ENCODE measurements at places on chromosomes 4 and X. TPM values are rescaled to one million over a fixed set of nuclear protein-coding genes. Genes with fewer than 3 reads are reported as not detected.

DNA sequence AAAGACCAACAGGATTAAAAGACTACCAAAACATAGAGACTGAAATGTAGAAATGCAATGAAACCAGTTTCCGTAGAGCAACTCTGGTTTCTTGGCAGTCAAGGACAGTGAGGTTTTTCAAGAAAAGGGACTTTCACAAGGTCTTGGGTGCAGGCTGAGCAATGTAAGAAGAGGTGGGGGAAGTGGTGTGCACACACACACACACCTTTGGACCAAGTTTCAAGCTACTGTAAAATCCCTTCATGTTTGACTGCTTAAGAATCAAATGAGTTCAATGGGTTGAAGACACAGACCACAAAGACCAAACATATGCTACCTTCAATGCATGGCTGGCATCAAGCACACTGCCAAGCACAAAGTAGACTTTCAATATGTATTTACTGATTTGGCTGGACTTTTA lies 17.8 kb upstream of the MCF2 start:
- DNase-seq: no peak
- H3K27ac ChIP-seq: no peak overlapping the region
- H3K27me3 ChIP-seq: no peaks in the 10 kb centered on the region
- no peak overlapping the region for H3K4me3 ChIP-seq
- no peaks in the 10 kb centered on the region for H3K36me3 ChIP-seq

DNA sequence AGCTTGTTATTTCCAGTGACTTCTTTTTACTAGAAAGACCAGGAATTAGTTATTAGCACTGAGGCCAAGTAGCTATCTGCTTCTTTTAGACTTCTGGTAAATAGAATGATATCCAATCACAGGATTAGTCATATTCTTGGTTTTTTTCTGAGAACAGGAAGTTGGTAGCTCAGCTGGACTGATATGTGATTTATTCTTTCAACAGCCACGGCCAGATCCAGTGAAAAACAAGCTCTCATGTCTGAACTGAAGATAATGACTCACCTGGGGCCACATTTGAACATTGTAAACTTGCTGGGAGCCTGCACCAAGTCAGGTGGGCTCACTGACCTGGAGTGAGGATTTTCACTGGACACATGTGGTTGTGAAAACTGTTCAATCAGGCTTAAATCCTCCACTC lies 48.6 kb downstream of the PDGFRA start:
- H3K27me3 ChIP-seq: no peaks in the 10 kb centered on the region
- DNase-seq: no peak
- no peak overlapping the region for H3K4me3 ChIP-seq
- peak overlapping the region; percentile 60 for H3K27ac ChIP-seq
- no peaks in the 10 kb centered on the region for H3K36me3 ChIP-seq
- H3K4me1 ChIP-seq: peaks cover 2% of the 10 kb centered on the region

- DNase-seq: no peak
- H3K27ac ChIP-seq: no peak overlapping the region
- H3K4me1 ChIP-seq: no peaks in the 10 kb centered on the region
- peaks cover 14% of the 10 kb centered on the region for H3K36me3 ChIP-seq
Measured at GRCh38 chr4:75662626-75663025, 10.6 kb downstream of the G3BP2 start.

GRCh38 chr4:55578341-55579010 lies 13.6 kb downstream of the PDCL2 start:
- no peaks in the 10 kb centered on the region for H3K27me3 ChIP-seq
- H3K36me3 ChIP-seq: no peaks in the 10 kb centered on the region
- no peak overlapping the region for H3K27ac ChIP-seq
- DNase-seq: no peak
- H3K4me1 ChIP-seq: no peaks in the 10 kb centered on the region

GRCh38 chrX:13008851-13009250 lies 33.9 kb downstream of the TMSB4X start:
- peaks cover 20% of the 10 kb centered on the region for H3K4me1 ChIP-seq
- no peak overlapping the region for H3K27ac ChIP-seq
- DNase-seq: no peak
- no peaks in the 10 kb centered on the region for H3K36me3 ChIP-seq
- no peak overlapping the region for H3K4me3 ChIP-seq

GRCh38 chr4:124265701-124266100 lies 446.8 kb downstream of the ANKRD50 start:
- no peak overlapping the region for H3K27ac ChIP-seq
- DNase-seq: no peak
- H3K4me3 ChIP-seq: no peak overlapping the region
- H3K36me3 ChIP-seq: no peaks in the 10 kb centered on the region
- no peaks in the 10 kb centered on the region for H3K4me1 ChIP-seq

- H3K27me3 ChIP-seq: no peaks in the 10 kb centered on the region
- H3K27ac ChIP-seq: no peak overlapping the region
- no peaks in the 10 kb centered on the region for H3K4me1 ChIP-seq
- DNase-seq: no peak
Measured at GRCh38 chr4:23483320-23483960, 406.4 kb downstream of the PPARGC1A start.

- no peak for DNase-seq
- no peak overlapping the region for H3K27ac ChIP-seq
- no peaks in the 10 kb centered on the region for H3K36me3 ChIP-seq
- no peak overlapping the region for H3K4me3 ChIP-seq
Measured at GRCh38 chrX:10352536-10352935, 195.8 kb downstream of the CLCN4 start.

- DNase-seq: no peak
- no peaks in the 10 kb centered on the region for H3K4me1 ChIP-seq
- H3K27me3 ChIP-seq: no peaks in the 10 kb centered on the region
- no peak overlapping the region for H3K4me3 ChIP-seq
Measured at GRCh38 chr4:137660211-137660610, 127.9 kb upstream of the PCDH18 start.

DNA sequence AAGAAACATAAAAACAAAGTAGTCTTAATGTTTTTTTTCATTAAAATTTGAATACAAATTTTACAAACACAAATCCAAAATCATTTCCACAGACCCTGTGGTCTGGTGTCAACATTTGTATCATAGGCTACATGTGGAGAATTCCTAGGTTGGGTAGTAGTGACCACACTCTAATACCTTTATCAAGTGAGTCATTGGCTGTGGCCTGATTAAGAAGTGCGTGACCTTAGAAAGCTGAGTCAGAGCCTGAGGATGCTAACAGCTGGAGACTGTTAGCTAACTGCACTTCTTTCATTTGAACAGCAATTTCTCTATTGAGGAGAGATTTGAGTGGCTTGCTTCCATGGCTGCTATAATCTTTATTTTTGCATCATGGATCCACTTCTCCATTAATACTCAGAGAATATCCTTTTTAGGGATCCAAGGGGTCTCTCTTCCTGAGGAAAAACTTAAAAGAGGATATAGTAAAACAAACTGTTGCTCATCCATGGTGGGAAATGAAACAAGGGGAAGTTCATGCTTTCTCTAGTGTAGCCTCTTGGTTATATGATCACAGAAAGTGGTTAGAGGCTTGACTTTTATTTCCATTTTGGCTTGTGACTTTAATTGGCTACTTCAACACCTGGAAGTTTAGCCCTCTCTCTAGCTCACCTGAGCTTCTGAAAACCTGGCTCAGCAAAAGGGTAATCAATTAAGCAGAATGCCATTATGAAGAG lies 335.8 kb downstream of the PABPC4L start:
- H3K27ac ChIP-seq: no peak overlapping the region
- H3K4me3 ChIP-seq: no peak overlapping the region
- no peak for DNase-seq
- no peaks in the 10 kb centered on the region for H3K27me3 ChIP-seq
- H3K36me3 ChIP-seq: no peaks in the 10 kb centered on the region

- no peaks in the 10 kb centered on the region for H3K27me3 ChIP-seq
- no peaks in the 10 kb centered on the region for H3K4me1 ChIP-seq
Measured at GRCh38 chrX:122703762-122704161, 480.3 kb upstream of the GRIA3 start.

DNA sequence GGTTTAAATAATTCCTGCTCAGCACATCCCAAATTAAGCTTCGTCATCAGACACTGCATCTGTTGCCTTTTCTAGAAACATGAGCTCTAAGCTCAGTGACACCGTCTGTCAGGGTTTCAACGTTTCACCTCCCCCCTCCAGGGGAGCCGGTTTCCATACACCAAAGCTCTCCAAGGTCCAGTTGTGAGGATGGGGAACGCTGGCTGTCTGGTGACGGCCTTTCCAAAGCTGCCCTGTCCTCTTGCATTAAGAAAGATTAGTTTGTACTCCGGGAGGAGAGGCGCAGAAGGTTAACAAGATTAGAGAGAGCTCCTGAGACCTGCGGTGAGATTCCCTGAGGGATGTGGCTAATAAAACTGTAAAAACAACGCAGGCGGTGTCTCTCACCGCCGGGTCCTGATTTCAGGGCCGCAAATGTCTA lies 43.2 kb downstream of the ASMT start:
- DNase-seq: no peak
- peak overlapping the region; percentile 37 for H3K4me3 ChIP-seq
- no peaks in the 10 kb centered on the region for H3K27me3 ChIP-seq
- peaks cover 14% of the 10 kb centered on the region for H3K4me1 ChIP-seq

DNA sequence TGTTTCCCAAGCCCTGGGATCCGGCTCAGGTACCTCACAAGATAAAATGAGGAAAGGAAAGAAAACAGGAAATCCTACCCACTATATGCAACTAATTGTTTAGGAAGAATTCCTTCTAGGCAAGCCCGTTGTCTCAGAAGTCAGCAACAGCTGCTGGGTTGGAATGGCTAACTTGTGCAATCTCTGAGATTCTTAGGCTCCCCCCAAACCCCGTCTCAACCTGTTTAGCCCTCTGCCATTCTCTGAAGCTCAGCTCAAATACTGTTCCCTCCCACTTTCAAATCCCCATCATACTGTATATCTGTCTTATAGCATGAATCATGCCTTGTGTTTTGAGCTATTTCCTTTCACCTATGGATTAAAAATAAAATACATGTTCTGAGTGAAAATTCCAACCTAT lies 28.9 kb downstream of the STARD8 start:
- DNase-seq: no peak
- H3K36me3 ChIP-seq: no peaks in the 10 kb centered on the region

GRCh38 chr4:22676063-22676462 lies 16.7 kb upstream of the GBA3 start:
- H3K27ac ChIP-seq: peak overlapping the region; percentile 46
- no peak for DNase-seq
- no peaks in the 10 kb centered on the region for H3K27me3 ChIP-seq

DNA sequence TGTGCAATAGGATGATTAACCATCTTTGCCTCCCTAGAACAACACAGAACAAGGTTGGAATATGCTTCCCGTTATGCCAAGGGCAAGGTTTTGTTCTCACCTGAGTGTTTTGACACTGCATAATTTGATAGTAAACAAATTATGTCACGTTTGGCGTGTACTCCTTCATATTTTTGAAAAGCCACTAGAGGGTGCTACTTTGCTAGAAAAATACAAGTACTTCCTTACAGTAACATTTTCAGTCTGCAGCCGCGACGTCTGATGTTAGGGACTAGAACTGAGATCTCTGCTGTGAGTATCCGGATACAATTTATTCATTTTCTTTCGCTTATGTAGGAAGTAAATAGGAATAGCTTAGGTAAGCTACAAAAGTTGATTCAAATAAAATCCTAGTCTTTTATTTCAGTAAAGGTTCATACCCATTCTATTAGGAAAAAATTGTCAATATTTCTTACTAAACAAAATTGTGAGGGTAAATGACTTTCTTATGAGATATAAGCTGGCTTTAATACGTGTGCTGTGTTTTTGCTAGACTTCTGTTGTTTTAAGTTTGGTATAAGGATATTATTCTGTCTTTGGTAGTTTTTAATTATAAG lies 181.1 kb upstream of the WDFY3 start:
- no peaks in the 10 kb centered on the region for H3K27me3 ChIP-seq
- DNase-seq: peak; percentile 23
- no peak overlapping the region for H3K4me3 ChIP-seq

- H3K4me3 ChIP-seq: no peak overlapping the region
- no peaks in the 10 kb centered on the region for H3K36me3 ChIP-seq
- no peak for DNase-seq
- H3K27ac ChIP-seq: no peak overlapping the region
Measured at GRCh38 chr4:113537203-113537602, 224.3 kb downstream of the CAMK2D start.

DNA sequence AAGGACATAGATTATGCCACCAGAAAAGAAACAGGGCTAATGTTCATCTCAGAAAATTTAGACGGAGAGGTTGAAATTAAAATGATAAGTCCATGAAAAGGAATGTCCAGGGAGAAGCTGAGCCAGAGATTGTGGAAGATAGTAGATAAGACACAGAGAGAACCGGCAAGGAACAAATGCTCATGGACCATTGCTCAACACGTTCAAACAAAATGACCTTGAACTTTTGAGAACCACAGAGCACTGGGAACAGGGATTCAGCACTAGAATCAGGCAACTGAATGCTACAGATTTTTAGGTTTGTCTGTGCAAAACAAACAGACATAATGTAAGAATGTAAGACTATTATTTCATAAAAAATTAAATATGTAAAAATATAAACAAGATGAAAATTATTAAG lies 206.3 kb downstream of the PDGFC start:
- no peaks in the 10 kb centered on the region for H3K27me3 ChIP-seq
- no peak for DNase-seq
- H3K27ac ChIP-seq: no peak overlapping the region
- no peak overlapping the region for H3K4me3 ChIP-seq

GRCh38 chrX:1274786-1275185 lies 6.2 kb downstream of the CSF2RA start:
- H3K36me3 ChIP-seq: no peaks in the 10 kb centered on the region
- H3K4me1 ChIP-seq: peaks cover 3% of the 10 kb centered on the region
- H3K4me3 ChIP-seq: no peak overlapping the region
- H3K27me3 ChIP-seq: no peaks in the 10 kb centered on the region

- no peak for DNase-seq
- no peak overlapping the region for H3K27ac ChIP-seq
- no peak overlapping the region for H3K4me3 ChIP-seq
- no peaks in the 10 kb centered on the region for H3K27me3 ChIP-seq
- no peaks in the 10 kb centered on the region for H3K4me1 ChIP-seq
Measured at GRCh38 chr4:168614281-168615057, 117.6 kb downstream of the PALLD start.

DNA sequence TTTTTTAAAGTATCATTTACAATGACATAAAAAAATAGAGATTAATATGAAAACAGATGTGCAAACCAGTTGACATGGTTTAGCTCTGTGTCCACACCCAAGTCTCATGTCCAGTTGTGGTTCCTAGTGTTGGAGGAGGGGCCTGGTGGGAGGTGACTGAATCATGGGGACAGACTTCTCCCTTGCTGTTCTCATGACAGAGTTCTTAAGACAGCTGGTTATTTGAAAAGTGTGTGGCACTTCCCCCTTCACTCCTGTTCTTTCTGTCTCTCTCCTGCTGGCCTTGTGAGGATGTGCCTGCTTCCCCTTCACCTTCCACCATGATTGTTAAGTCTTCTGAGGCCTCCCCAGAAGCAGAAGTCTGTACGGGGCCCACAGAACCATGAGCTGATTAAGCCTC lies 23.8 kb downstream of the CNOT6L start:
- no peak overlapping the region for H3K4me3 ChIP-seq
- H3K27ac ChIP-seq: no peak overlapping the region
- H3K36me3 ChIP-seq: peaks cover 4% of the 10 kb centered on the region
- no peaks in the 10 kb centered on the region for H3K4me1 ChIP-seq
- no peak for DNase-seq

The PDE6B gene
- 7.7 TPM for polyA plus RNA-seq

The MID2 gene
- polyA plus RNA-seq: 1.4 TPM

The CPE gene
- 94.5 TPM for polyA plus RNA-seq

The MMGT1 gene
- polyA plus RNA-seq: 8.1 TPM

The MGARP gene
- 0.80 TPM for polyA plus RNA-seq

The TCP11X2 gene
- not detected for polyA plus RNA-seq

The COX7B2 gene
- not detected for polyA plus RNA-seq

The FTHL17 gene
- not detected for polyA plus RNA-seq

The IQCM gene
- polyA plus RNA-seq: 0.02 TPM

The DDX60 gene
- 18.9 TPM for polyA plus RNA-seq

The FGFBP2 gene
- polyA plus RNA-seq: 4.4 TPM

The GPR50 gene
- 0.11 TPM for polyA plus RNA-seq

The FOXO4 gene
- 12.3 TPM for polyA plus RNA-seq

The MAGEA2B gene
- not detected for polyA plus RNA-seq

The PNPLA4 gene
- polyA plus RNA-seq: 9.1 TPM

The RBMXL3 gene
- polyA plus RNA-seq: not detected
